Hematopoietic multipotent progenitor cell treated with erythropoietin and hydrocortisone succinate and interleukin-3 and kit ligand, for 15 days (in vitro differentiated cells): ENCODE measurements at places on chromosomes 12 and 14.

- DNase-seq, result no peak
Measured at GRCh38 chr14:54730156-54730961, 163.4 kb downstream of the SAMD4A start.

DNA sequence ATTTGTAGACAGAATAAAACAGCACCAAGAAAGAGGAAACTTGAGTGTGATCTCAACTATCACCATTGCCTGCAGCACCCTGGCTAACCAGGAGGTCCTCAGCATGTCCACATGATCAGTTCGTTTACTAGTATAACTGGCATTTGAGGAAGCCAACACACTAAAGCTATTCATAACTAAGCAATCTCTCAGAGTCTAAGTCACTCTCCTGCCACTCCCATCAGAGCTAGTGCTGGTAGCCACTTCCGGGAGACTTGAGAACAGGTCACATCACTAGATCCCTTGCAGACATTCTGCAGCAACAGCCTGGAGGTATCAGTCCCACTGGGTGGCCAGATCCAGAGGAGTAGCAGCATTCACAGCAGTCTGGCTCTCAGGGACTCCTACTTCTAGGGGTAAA is 352.9 kb upstream of the OR4E1 start:
- DNase-seq, result no peak

DNA sequence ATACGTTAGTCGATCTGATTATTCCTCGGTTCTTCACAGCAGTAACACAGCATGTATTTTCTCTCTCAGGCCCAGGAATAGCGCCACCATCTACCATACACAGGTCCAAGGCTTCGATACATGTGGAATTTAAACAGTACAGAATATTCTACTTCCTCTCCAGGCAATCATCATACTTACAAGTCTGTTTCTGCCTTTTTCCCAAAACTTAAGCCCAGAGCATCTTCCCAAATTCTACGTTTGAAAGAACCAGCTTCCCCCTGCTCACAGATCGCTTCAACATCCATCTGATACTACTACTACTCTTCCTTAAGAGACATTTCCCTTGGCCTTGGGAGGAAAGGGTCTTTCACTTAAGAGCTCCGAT is 626 bp downstream of the TXNDC16 start:
- peak; percentile 52 for DNase-seq

DNA sequence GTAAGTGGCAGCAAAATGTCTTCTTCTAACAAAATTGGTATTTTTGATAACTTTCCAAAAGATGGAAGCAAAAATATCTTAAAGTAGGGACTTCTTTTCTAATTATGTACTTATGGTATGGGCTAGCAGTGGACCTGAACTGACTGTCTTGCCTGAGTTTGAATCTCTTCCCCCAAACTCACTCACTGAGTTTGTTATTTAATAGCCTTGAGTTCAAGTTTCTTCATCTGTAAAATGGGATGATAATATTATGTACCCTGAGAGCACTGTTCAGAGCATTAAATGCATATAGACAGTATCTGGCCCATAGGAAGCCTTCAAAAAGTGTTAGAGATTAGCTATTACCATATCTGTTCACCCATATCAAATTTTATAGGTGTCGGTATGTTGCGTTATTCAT is 210.4 kb upstream of the NUDT4 start:
- DNase-seq, result no peak

- no peak for DNase-seq
Measured at GRCh38 chr14:64784006-64784405, 79.8 kb downstream of the PLEKHG3 start.

- DNase-seq, result no peak
Measured at GRCh38 chr14:74457565-74457895, 31.5 kb upstream of the SYNDIG1L start.

DNA sequence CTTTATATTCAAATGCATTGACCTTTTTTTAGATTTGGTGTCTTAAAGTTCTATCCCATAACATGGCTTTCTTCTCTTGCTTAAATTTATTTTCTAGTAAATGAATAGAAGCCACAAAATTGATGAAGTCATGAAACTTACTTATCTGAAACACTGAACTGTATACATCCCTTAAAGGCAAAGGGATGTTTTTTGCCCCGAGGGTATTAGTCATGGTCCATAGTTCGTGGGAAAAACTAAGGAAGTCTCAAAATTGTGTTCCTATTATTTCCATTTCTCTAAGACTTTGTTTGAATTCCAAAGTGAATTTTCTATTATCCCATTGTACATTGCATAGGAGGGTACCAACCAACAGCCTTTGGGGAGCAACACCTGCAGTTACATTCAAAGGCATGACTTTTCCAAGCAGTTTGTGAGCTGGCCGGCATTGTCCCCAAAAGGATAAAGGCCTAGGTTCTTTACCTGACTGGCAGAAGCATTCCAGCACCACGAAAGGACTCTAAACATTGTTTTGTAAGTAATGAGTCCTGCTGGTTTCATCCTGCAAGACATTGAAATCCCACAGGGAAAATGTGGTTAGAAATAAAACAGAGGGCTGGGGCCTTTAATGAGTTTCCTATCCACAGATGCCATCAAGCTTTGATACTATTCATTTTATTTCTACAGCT is 473.5 kb downstream of the PRKD1 start:
- no peak for DNase-seq

DNA sequence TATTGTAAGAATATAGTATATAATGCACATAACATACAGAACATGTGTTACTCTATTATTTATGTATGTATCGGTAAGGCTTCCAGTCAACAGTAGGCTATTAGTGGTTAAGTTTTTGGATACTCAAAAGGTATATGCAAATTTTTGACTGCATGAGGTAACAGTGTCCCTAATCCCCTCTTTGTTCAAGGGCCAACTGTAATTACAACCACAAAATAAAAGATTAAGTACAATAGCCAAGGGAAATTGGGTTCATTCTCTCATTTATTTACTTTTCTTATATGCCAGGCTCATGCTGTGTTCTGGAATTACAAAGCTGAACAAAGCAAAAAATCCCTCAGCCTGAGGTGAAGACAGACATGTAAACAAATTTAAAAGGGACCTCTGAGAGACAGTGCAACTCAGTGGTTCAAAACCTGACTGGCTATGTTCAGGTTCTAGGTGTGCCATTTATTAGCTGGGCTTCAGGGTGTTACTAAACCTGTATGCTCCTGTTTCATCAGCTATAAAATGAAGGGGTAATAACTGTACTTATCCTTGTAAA is 43.4 kb upstream of the TSPAN8 start:
- DNase-seq, result no peak

- no peak for DNase-seq
Measured at GRCh38 chr12:14164266-14164665, 182.9 kb upstream of the GRIN2B start.

DNA sequence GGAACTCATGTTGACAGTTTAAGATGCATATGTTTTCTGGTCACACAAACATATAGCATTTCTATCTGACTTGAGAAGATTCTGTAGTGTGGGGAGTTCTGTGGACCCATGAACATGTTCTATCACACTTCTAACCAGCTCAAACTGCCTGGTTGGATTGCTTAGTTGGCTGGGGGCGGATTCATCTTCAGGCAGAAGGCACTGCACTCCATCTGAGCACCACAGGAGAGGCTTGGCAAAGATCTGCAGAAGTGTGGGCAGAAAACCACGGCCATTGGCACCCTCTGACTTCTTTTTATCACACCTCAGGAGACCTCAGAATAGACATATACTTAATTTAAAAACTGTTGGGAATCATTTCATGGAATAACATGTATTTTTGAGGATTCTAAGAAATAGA is 68.5 kb downstream of the LIN7A start:
- no peak for DNase-seq

DNA sequence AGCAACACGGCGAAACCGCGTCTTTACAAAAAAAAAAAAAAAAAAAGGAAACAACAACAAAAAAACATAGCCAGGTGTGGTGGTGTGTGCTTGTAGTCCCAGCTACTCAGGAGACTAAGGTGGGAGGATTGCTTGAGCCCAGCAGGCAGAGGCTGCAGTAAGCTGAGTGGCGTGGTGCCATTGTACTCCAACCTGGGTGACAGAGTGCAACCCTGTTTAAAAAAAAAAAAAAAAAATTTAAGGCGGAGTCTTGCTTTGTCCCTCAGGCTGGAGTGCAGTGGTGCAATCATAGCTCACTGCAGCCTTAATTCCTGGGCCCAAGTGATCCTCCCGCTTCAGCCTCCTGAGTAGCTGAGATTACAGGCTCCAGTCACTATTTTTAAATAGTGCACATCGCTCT is 18.2 kb upstream of the FIGNL2 start:
- no peak for DNase-seq

DNA sequence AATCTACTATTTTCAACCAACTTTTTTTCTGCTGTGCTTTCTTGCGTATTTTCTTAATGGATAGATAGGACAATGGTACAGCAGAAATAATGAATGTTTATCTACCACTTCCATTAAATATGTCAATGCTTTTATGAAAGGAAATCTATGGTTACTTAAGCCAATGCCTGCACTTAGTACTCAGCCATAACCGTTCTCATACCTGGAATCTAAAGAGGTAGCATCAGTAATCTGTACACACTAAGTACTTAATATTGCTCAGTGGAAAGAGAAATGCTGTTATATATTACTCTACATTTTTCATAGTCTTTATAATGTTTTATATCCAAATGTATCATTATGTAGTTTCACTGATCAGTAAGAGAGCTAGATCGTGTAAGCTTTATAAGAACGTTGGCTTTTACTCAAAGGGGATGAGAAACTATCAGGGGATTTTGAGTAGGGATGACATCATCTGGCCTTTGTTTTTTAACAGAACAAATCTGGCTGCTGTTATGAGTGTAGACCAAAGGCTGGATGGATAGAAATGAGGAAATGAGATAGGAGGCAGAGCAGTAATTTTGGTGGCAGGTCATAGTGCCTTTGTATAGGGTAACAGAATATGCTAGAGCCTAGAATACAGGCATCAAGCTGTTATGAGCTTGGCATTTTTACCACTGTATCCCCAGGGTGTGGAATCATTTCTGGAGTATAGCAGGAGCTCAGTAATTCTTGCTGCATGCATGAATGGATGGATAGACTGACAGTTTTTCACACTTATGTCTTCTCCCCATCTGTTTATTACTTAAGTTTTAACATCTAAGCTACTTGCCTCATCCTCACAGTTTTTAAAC is 34.0 kb downstream of the ALG10B start:
- DNase-seq, result no peak

GRCh38 chr14:71322655-71323250 is 415.5 kb downstream of the PCNX1 start:
- no peak for DNase-seq

DNA sequence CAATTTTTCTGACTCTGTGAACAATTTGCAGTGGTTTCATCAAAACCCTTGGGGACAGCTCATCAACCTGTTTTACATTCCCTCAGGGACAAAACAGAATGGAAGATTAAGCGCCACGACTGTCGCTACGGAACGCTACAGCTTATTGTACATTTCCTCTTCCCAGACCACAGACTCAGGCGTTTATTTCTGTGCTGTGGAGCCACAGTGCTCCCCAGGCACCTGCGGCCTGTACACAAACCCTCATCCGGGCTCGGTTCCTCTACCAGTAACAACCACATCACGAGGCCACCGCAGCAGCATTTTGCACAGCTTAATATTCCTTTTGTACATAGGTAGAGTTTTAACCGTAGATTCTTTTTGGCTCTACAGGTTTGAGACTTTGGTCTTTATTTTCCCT is 397.4 kb upstream of the OR4E1 start:
- no peak for DNase-seq

GRCh38 chr12:42143452-42144157 is 1.1 kb downstream of the GXYLT1 start:
- no peak for DNase-seq

GRCh38 chr14:97180304-97181200 is 383.4 kb downstream of the VRK1 start:
- DNase-seq, result no peak

DNA sequence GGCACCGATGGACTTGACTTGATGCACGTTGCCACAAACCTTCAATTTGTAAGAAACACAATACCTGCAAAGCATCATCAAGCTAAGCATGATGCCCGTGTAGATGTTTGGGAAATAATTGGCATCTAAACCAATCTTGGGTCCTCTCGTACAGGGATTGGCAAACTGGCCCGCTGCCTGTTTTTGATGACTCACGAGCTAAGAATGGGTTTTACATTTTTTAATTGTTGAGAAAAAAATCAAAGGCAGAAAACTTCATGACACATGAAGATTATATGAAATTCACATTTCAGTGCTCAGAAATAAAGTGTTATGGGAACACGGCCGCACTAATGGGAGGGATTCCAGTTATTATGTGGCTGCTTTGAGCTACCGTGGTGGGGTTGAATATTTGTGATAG is 10.9 kb downstream of the MTA1 start:
- no peak for DNase-seq

GRCh38 chr12:4108803-4109345 is 164.7 kb upstream of the CCND2 start:
- no peak for DNase-seq

DNA sequence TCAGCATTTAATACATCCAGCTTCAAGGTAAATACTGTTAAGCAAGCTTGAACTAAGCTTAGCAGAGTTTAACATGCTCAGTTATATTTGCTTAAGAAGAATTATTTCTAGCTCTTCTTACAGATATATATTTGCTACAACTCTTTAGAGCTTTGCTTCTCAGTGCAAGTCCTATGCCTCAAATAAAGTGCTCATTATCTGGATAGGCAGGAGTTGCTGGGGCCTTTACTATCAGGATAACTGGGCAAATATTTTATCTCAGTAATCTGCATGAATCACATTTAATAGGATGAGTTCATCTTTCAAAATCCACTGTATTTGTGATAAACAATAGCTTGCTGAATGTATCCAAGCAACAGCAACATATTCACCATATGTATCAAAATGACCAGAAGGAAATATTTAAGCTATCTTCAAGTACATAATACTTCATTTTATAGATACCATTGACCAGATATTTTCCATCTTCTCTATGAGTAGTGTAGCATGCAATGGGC is 187.6 kb downstream of the NOVA1 start:
- DNase-seq, result no peak

- peak; percentile 81 for DNase-seq
Measured at GRCh38 chr14:102437997-102438915, 71.3 kb downstream of the ANKRD9 start.

DNA sequence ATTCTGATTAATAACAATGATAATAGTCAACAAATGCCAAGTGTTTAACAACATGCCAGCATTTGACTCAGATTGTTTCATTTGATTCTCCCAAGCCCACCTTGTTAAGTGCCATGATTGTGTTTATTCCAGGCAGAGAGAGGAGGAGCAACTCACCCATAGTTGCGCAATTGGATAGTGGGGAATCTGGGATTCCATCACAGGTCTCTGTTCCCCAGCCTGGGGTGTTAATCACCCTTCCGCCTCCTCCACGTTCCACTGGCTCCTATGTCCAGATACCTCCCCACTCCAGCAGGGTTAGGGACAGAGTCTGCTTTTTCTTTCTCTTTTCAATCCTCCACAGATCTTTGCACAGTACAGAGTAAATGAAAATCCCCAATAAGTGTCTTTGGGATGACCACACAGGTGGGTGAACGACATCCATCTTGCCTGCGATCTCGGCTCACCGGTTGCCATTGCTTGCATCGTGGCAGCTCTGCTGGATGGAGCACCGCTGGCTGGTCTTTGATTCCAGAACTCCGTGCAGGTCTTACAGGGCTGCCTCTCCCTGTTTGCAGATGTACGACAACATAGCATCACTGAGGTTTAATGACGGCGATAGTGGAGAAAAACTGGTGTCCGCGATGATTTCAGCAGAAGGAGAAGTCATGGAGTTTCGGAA is 78.8 kb downstream of the DNAH10 start:
- DNase-seq, result no peak

- DNase-seq, result no peak
Measured at GRCh38 chr12:51217133-51217967, 512 bp downstream of the POU6F1 start.
